Bronchial smooth muscle cell (primary cell): ENCODE measurements at places on chromosomes 4 and X. TPM values are rescaled to one million over a fixed set of nuclear protein-coding genes. Genes with fewer than 3 reads are reported as not detected.

Gene MAGEA4
- not detected in 2 replicates for total RNA-seq

Gene SPOCK3
- total RNA-seq, result 0.32 and 1.3 TPM in 2 replicates

Gene PPEF1
- total RNA-seq, result 0.09 TPM in 1 of 2 replicates, not detected in the other

Gene NSG1
- 0.17 and 2.0 TPM in 2 replicates for total RNA-seq

Gene CTSO
- total RNA-seq, result 20.3 and 31.8 TPM in 2 replicates

Gene GATA1
- not detected in 2 replicates for total RNA-seq

Gene CHIC1
- total RNA-seq, result 9.9 and 15.2 TPM in 2 replicates
